MG63 (cell line): ENCODE measurements at places on chromosomes 7 and 10.

- DNase-seq = no peak
Observed at GRCh38 chr7:48309720-48310119, 138.5 kb downstream of the ABCA13 start.

- no peak for DNase-seq
Observed at GRCh38 chr7:149381245-149381644, 79.6 kb downstream of the ZNF777 start.

- DNase-seq = no peak
Observed at GRCh38 chr10:5453749-5454489, 41.6 kb downstream of the NET1 start.

- no peak for DNase-seq
Observed at GRCh38 chr7:80488406-80488805, 23.5 kb downstream of the GNAT3 start.

GRCh38 chr10:126387041-126387921 lies 996 bp downstream of the ADAM12 start:
- peak; percentile 72 for DNase-seq

GRCh38 chr7:116232920-116233319 lies 22.6 kb downstream of the TES start:
- DNase-seq = no peak

DNA sequence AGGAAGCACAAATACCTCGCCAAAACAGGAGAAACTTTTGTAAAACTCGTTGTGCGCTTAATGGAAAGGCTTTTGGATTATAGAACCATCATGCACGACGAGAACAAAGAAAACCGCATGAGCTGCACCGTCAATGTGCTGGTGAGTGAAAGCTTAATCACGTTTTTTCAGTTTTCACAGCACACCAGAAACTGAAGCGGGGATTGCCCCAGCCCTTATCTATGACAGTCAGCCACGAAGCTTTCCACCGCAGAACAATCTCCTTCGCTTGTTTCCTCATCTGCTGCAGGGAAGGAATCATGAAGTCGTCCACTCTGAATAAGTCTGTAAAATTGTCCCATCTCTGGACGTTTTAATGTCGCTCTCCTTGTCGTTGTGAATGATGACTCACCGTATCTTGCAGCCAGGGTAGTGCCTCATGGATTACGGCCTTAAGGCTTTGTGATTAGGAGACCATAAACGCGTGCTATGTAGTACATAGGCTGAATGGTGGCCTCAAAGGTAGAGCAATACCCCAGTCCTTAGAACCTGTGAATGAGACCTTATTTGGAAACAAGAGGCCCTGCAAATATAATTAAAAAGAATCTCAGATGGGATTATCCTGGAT lies 174.9 kb upstream of the NPS start:
- DNase-seq = no peak

DNA sequence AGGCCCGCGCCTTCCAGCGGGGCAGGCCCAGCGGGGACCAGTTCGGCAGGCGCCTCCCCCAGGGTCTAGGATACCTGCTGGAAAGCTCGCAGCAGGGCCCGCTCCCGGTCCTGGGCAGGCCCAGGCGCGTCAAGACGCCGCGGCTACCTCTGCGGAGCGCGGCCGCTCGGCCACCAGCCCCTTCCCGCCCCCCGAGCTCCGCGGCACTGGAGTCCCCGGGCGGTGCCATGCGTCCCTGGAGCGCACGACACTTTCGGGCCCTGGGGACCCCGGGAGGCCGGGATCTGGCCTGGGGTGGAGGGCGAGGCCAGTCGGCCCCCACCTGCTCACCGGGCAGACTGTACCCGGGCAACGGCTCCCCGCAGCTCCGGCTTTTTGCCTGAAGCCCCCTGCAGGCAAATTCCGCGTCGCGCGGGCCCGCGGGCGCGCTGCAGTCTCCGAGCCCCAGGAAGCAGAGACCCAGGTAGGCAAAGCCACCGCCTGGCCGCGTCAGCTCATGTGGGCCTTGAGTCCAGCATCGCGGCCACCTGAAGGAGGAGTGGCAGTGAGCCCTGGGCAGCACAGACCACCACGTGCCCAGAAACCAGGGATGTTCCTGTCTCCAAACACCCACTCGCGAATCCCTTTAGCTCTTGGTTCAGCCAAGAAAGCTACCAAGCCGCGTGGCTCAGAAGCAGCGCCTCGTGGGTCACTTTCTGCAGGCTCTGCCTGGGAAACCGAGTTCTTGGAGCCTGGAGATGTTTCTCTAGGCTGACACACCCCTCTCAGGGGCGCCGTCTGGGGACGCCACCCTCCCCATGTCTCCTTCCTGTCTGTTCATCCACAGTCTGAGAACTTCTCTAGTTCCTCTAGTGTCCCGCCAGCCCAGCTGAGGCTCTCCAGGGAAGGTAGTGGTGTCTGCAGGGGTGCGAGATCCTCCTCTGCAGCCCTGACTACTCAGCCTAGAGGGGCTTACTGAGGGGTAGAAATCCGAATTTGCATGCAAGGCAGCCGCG lies 46.1 kb upstream of the APBB1IP start:
- no peak for DNase-seq

DNA sequence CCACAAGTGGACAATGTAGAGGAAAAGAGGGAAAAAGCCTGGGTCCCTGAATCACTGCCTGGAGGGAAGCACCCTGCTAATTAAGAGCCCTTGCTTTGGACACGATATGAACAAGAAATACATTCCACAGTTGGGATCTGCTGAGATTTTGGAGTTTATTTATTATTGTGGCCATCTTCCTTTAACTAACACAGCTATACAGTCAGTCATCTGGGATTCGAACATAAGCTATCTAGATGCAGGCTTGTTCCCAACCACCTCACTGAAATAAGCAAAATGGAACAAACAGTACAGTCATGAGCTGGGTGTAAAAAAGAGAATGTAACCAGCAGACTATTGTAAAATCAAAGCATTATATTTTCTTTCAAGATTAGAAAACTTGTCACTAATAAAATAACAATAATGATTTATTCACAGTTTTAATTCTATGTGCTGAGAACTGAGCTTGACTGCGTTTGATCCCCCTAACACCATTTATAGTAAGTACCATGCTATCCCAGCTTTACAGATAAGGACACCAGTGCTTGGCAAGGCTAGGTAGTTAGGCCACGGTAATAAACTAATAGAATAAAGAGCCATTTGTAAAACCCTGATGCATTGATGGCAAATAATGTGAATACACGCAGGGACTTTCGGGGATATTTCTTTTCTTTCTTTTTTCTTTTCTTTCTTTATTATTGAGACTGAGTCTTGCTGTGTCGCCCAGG lies 223.8 kb upstream of the KLF6 start:
- no peak for DNase-seq

DNA sequence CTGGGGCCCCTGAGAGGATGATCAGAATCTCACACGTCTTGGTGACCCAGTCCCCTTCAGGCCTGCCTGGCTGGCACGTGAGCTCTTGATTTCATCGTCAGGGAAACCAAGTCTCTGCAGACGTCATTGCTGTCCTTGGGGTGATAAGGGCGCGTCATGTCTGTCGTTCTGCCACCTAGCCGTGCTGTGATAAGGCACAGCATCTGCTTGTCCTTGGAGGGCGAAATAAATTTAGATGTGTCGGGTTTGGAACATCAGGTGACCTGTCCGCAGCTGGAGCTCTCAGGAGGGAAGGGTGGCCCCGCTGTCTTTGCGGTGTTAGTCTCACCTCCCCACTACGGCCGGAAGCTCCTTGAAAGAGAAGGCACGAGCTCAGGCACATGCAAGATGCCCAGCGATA lies 129.2 kb downstream of the GRK5 start:
- DNase-seq = no peak

DNA sequence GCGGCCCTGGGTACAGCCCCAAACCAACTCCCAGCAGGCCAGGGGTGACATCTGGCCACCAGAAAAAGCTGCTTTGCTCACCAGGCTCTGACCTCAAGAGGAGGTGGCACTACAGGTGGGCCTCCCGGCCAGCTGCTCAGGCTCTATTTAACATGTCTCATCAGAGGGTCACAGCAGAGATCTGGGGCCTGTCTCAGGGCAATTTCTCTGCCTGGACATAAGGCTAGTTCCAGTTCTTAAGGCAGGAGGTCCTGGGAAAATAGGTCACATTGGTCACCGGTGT lies 88.6 kb downstream of the GFRA1 start:
- no peak for DNase-seq

- DNase-seq = peak; percentile 77
Observed at GRCh38 chr7:23334482-23335056, 35.4 kb downstream of the MALSU1 start.

- no peak for DNase-seq
Observed at GRCh38 chr7:106165337-106165736, 53.2 kb upstream of the SYPL1 start.

DNA sequence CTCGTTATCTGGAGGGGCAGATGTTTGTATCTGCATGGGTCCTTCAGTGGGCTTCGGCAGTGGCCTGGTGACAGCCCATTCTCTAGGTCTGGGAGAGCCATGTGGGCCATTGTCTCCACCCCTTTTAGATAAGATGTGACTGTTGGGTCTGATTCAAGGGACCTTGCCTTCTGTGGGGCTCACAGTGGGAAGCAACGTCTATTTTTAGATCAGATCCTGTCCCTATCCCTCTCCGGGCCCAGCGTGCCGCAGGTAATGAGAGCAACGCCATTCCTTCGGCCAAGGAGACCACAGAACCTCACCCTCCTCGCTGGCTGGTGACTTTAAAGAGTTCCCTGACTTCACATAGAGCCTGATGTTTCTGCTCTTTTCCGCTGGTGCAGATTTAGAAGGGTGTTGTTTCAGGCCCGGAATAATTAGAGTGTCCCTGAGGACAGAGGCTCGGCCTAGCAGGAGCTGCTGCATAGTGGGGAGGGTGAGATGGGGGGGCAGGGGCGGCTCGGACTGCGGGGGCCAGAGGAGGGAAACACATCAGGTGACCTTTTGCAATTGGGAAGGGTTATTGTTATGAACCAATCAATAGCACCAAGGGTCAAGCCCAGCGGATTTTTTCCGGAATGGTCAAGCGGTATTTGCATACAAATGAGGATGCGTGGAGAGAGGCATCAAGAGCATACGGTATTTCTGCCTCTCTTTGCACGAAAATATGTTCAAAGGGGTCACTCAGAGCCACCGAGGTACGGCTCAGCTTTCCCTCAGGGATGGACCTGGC lies 503.0 kb upstream of the FOXK1 start:
- no peak for DNase-seq

DNA sequence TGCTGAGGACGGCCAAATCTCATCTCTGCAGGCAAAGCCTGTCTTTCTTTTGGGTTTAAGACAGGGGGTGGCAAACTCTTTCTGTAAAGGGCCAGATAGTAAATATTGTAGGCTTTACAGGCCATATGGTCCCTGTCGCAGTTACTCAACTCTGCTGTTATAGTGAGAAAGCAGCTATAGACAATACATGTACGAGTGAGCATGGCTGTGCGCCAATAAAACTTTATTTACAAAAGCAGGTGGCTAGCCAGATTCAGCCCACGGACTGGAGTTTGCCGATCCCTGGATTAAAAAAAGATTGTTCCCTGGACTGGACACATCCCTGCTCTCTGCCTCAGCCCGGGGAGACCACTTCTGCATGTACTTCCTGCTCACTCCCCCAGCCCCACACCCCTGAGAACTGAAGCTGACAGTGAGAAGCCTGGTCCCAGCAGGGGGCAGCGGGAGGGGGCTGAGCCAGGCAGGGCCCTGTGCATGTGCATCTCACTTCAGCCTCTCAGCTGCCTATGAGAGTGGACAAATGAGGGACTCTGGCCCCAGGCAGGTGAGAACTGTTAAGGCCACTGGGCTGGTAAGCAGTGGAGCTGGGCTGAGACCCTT lies 392.4 kb downstream of the PLXNA4 start:
- no peak for DNase-seq

- no peak for DNase-seq
Observed at GRCh38 chr10:663466-663751, 26.1 kb downstream of the DIP2C start.

DNA sequence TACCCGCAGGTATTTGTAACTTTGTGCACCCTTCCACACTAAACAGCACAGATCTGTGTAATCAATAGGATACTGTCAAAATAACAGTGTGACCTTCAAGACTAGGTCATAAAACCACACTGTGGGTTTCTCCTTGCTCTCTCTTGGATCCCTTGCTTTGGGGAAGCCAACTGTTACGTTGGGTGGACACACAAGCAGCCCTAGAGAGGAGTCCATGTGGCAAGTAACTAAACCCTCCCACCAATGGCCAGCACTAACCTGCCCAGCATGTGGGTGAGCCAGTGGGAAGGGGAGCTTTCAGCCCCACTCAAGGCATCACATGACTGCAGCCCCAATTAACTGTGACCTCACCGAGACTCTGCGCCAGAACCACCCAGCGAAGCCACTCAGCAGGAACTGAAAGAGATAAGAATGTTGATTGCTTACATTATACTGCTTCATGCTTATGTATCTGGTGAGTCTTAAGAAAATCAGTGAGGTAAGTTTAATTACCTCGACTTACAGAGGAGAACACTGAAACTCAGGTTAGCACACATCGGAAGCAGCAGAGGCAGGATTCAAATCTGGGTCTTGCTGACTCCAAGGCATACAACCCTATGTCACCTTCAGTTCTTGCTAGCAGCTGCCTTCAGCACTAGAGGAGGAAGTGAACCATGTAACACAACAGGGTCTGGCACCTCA lies 9.4 kb upstream of the ZC3HAV1 start:
- no peak for DNase-seq

DNA sequence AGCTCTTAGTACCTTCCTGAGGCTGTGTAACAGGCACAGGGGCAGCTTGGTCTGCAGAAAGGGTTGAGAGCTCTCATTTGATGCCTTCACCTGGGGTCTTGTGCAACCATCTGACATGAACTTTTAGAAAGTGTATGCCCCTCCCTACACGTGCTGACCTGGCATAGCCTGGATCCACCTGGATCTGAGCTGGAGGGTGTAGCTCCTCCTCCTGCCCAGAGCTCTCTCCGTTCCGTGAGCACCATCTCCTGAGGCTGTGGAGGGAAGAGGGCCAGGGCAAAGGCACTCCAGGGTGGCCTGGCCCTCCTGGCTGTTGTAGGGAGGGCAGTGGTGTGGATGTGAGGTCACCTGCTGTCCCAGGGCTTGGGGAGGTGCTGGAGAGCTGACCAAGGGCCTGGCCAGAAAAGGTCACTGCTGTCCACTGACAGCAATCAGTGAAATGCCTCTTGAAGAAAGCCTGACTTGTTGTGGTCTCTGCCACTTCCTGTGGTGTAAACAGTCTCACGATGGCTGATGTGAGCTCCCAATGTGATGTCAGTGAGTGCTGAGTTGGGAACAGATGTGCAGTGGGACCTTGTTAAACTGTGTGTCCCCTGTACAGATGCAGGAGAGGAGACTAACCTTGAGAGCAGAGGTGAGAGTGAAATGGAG lies 23.0 kb downstream of the AMZ1 start:
- DNase-seq = no peak
